ENCODE measurements at places on chromosomes 6 and 20.

GRCh38 chr20:51354191-51354768, 188.2 kb downstream of the NFATC2 start:
- DNase-seq = peak; percentile 72

- DNase-seq = no peak
Measured at GRCh38 chr6:159992366-159992765, 23.5 kb downstream of the IGF2R start.

DNA sequence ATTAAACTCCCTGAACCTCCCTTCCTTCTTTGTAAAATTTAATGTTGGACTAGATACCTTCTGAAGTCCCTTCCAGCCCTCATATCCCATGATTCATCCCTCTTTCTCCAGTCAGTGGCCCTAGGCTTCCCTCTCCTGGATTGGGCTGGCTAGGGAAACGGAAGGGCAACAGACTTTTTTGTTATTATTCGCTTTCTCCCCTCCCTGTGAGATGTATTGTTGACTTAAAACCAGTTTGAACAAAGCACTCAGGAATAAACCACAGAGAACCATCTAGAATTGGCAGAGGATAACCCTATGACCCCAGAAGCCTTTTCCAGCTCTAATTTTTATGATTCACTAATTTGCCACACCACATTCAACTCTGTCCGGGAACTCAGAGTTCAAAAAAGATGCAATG, 239.7 kb upstream of the SUPT3H start:
- no peak for DNase-seq

- no peak for DNase-seq
Measured at GRCh38 chr20:53608456-53609452, 15.1 kb upstream of the ZNF217 start.

DNA sequence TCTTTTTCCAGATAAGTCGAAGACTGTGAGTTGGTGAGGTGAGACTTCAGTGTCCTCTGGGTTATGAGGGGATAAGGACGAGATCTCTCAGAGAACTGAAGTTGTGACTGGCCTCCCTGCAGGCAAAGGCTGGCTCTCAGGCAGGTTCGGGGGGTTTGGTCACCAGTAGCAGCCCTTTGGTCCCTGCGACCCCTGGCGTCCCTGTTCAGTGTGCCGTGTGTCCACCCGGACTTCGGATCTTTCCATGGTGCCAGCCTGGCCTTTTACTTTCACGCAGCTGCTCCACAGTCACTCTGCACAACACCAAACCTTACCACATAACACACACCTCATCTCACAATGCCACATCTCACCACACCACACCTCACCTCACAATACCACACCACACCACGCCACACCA, 131.9 kb downstream of the ERMARD start:
- no peak for DNase-seq

GRCh38 chr6:143569040-143569439, 57.5 kb upstream of the FUCA2 start:
- no peak for DNase-seq

DNA sequence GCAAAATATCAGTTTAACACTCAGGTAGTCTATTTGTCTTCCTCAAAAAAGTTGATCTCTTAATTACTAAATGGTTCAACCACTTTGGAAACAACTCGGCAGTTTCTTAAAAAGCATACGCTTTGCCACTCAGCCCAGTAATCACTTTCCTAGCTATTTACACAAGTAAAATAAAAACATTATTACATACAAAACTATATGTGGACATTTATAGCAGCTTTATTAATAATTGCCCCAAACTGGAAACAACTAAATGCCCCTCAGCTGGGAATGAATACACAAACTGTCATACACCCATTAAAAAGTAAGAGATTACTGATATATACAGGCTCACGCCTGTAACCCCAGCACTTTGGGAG, 7.4 kb downstream of the EEF1A1 start:
- no peak for DNase-seq

- no peak for DNase-seq
Measured at GRCh38 chr6:16787128-16787682, 25.9 kb upstream of the ATXN1 start.

DNA sequence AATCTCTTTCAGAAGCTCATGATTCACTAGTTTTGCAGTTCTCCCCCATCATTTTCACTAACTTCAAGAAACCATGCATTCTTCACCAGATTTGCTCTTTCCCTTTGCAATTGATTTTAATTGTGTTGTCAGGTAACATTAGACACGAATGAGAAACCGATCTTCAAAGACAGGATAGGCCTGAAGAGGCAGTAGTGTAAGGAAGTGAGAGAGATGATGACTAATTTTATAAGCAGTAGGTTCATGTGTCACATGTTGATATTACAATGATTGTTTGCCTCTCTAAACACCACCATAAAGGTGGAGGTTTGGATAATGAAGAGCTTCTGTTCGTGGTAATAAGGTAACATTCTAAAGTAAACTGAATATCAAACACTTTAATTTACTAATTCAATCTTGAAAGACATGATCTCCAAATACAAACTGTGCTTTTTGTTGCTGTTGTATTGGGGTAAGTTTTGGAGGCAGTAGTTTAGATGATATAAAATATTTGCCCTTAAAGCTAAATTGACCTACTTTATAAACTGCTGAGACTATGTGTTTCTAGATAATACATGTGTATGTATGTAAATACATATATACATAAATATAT, 207.2 kb downstream of the PHACTR1 start:
- DNase-seq = no peak

DNA sequence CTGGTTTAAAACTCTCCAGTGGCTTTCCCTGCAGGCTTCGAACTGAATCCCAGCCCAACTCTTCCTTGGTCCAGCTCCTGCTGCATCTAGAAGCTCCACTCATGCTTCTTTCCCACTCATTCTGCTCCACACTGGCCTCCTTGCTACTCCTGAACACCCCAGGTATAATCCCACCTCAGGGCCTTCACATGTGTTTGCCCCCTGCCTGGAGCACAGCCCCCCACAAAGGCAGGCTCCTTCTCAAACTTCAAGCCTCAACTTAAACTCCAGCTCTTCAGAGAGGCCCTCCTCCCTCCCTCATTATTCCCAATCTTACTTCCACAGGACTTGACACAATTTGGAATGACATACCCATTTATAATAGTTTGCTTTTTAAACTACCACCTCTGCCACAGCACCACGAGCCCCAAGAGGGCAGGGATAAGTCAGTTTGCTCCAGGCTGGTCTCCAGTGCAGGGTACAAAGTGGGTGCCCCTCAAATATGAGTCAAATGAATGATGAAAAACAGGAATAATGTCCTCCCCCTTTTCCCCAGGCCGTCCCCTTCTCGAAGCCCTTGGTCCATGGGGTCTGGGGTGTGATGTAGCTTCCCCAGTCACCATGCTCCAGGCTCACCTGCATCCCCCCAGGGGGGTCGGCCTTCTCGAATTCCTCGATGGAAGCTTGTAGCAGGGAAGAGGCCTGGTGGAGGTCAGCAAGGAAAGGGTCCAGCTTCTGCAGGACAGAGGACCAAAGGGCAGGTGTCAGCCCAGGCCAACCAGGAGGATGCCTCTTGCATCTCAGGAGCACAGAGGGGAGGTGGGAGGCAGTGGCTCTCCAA, 37.4 kb downstream of the KIAA1755 start:
- DNase-seq = no peak

DNA sequence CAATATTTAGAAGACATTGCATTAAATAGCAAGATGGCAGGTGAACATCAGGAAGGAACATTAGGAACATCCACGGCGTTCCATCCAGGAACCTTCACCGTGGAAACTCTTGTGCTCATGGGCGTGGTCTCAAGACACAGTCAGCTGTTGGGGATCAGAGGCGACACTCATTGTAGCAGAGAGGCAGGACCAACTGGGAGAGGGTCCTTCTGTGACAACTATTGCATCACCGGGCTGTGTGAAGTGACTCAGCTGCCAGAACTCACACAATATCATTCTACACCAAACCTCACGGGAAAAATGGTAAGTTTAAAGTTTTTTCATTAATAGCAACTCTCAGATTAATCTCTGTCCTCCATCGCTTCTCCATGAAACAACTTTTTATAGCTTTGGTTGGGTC, 334.8 kb upstream of the SULF2 start:
- DNase-seq = no peak

DNA sequence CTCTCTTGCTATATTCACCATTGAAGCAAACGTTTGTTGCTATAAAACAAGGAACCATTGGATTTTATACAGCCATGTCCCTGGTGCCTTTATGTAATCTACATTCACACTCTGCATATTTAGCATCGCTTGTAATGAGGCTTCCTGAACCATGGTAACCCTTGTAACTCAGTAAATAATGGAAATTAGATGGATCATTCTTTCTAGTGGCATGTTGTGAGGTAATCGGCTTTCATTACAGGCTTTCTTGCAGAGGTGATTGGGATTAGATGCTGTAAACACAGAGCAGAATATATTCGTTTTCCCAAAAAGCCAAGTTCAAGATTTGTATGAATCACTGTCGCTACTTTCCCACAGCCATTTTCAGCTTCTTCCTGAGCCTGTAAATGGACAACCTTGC, 36.1 kb downstream of the SMPDL3A start:
- no peak for DNase-seq

DNA sequence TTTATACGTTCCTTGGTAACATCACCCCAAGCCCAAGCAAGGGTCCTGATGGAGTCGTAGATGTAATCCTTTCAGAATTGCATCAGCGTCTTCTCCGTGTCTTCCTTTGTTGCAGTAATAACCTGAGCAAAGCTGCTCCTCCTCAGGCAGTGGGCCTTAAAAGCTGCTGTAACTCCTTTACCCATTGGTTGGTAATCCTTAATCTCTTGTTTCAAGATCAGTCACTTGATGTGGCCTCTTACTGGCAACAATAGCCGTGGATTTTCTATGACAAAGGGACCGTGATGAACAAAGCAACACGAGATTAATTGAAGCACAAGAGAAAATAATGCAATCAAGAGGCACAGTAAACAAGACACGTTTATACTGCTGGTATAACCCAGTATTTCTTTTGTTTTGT, 44.6 kb downstream of the ALDH5A1 start:
- DNase-seq = no peak

DNA sequence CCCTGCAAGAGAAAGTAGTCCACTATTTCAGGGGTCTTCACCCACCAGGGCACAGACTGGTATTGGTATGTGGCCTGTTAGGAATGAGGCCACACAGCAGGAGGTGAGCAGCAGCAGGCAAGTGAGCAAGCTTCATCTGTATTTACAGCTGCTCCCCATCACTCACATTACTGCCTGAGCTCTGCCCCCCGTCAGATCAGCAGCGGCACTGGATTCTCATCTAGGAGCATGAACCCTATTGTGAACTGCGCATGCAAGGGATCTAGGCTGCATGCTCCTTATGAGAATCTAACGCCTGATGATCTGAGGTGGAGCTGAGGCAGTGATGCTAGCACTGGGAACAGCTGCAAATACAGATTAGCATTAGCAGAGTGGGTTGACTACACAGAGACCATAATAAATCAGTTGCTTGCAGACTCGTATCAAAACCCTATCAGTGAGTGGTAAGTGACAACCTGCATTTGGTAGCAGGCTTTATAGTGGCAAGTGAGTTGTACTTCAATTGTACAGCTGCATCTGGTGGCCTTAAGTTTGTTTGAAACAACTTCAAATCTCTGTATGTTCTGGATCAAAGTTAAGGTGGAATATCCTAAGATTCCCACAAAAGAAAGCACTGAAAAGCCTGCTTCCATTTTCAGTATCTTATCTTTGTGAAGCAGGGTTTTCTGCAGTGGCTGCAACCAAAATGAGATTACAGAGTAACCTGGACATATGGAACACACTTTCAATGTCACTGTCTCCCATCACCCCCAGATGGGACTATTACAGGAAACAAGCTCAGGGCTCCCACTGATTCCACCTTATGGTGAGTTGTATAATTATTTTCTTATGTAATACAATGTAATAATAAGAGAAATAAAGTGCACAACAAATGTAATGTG, 12.8 kb downstream of the C6orf141 start:
- DNase-seq = no peak

DNA sequence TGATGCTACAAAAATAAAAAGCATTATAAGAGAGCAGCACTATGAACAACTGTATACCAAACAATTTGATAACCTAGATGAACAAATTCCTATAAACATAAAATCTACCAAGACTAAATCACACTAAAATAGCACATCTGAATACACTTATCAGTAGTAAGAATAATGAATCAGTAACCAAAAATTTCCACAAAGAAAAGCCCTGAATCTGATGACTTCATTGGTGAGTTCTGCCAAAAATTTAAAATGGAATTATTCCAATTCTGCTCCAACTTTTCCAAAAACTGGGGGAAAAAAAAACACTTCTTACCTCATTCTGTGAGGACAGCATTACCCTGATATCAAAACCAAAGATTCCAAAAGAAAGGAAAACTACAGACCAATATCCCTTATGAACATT, 206.2 kb downstream of the WDR27 start:
- DNase-seq = peak; percentile 1

DNA sequence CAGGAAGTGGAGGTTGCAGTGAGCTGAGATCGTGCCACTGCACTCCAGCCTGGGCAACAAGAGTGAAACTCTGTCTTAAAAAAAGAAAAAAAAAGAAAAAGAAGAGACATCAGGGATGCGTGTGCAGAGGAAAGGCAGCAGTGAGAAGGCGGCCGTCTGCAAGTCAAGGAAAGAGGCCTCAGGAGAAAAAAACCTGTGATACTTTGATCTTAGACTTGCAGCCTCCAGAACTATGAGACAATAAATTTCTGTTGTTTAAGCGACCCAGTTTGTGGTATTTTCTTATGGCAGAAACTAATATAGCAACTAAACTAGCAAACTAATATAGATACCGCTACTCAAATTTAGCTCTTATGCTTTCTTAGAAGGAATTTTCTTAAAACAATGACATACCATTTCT, 36.1 kb downstream of the FGD2 start:
- DNase-seq = no peak

GRCh38 chr20:24318569-24319352, 150.7 kb upstream of the SYNDIG1 start:
- DNase-seq = no peak

- DNase-seq = no peak
Measured at GRCh38 chr20:4454111-4454510, 267.6 kb upstream of the PRND start.

DNA sequence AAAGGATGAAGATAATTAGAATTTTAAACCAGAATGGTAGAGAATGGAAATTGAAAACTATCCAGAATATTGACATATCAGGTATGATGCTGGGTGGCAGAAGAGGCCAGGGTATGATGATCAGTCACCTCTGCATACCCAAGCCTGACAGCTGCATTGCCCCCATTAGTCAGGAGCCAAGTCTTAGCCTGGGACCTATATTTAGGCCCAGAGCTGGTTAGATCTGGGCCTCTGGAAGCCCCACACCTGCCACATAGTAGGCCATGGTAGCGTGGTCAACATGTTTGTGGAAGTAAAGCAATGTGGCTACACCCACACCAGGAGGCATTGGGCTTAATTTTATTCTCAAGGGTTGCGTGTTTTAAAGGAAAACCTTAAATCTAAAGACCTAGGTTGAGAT, 32.1 kb upstream of the CALHM6 start:
- DNase-seq = no peak

GRCh38 chr6:67393356-67393755, 1241.7 kb upstream of the ADGRB3 start:
- DNase-seq = no peak

DNA sequence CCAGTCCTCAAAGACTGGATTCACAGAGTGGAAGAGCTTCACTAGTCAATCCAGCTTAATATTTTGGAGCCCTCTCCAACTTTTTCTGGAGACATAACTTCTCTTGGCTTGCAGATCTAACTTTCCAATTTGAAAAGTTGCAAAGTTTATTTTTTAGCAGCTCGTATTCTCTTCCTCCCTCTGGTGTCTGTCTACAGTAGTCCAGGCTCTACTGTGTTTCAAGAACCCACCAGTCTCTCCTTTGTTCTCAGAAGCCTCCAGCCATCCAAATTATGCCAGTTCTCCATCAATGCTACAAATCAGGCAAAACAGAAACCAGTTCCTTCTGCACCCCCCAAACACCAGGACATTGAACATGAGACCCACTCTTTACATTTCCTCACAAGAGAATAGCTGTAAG, 376.1 kb upstream of the OPRM1 start:
- no peak for DNase-seq

Measured in A172 (cell line).